ENCODE measurements at places on chromosomes 4 and X.

DNA sequence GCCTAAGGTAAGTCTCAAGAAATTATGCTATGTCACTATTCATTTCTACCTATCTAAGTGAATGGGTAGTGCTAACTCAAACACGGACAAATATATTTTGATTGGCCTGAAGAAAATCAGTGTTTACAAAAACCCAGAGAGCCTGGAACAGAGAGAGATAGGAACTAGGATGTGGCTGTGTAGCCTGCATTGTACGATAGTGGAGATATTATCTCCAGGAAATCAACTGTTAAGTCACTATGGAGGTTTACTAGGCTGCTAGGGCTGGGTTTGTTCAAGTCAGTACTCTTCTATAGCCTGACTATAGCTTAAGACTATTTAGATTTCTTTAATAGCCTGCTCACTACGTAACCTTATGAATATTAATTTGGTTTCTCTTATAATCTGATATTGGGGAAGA, 127.9 kb downstream of the TACR3 start:
- peak; percentile 69 for DNase-seq

- peak; percentile 86 for DNase-seq
Observed at GRCh38 chr4:142961866-142962265, 115.8 kb upstream of the INPP4B start.

- DNase-seq: no peak
Observed at GRCh38 chr4:94623126-94623911, 134.4 kb upstream of the BMPR1B start.

GRCh38 chrX:93875621-93876282, 201.7 kb downstream of the FAM133A start:
- peak; percentile 10 for DNase-seq

DNA sequence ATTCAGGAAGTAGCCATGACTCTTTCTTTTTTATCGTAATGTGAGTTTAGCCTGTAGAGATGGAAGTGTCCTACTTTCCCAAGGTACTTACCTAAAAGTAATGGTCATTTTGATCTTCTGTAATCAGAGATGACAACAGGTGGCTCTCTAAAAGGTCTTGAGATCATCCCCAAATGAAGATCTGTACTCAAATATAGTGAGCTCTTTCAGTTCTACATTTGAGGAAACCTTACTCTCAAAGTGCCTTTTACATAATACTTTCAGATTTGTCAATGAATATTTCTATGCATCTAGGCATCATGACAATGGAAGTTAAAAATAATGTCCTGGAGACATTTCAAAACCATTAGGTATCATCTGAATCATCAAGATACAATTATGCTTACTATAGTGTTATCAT, 17.2 kb upstream of the MND1 start:
- DNase-seq: no peak

DNA sequence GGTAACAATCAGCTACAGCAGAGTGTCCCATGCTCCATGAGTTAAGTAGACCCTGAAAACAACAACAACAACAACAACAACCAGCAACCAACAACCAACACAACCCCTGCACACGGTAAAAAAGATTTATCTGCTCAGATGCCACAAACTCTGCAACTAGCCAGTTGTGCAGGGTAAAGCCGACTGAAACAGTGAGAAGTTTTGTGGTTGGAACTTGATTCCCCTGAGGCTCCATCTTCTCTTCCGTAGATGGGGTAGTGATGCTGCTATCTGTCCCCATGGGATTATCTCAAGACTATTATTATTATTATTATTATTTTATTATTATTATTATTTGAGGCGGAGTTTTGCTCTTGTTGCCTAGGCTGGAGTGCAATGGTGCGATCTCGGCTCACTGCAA, 50.6 kb upstream of the RAPGEF2 start:
- no peak for DNase-seq

GRCh38 chr4:8365951-8366350, 74.6 kb downstream of the ACOX3 start:
- no peak for DNase-seq

DNA sequence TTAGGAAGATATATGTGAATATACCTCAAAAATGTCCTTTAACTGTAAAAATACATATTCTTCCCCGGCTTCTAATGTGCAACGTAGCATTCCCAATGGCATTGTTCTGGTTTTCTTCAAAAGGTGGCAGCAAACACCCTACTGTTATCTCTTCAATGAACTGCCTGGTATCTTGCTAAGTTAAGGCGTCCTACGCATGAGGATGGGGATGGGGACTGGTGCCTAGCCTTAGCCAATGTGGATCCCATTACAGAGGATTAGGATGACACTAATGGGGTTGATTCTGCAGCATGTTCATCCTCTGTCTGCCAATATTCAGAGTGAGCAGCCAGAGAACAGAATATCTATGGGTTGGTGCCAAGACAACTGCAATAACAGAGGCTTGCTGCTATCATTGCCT, 334.9 kb upstream of the ADGRL3 start:
- DNase-seq: no peak

DNA sequence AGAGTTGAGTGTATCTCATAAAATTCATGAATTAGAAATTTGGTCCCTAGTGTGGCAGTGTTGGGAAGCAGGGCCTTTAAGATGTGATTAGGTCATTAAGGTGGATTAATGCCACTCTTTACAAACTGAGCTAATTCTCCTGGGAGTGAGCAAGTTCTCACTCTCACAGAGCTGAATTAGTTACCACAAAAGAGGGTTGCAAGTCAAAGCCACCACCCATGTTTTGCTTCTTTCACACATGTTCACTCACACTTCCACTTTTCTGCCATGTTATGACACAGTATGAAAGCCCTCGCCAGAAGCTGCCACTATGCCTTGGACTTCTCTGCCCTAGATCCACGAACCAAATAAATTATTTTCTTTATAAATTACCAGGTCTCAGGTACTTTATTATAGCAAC, 332.1 kb downstream of the ARAP2 start:
- peak; percentile 13 for DNase-seq

DNA sequence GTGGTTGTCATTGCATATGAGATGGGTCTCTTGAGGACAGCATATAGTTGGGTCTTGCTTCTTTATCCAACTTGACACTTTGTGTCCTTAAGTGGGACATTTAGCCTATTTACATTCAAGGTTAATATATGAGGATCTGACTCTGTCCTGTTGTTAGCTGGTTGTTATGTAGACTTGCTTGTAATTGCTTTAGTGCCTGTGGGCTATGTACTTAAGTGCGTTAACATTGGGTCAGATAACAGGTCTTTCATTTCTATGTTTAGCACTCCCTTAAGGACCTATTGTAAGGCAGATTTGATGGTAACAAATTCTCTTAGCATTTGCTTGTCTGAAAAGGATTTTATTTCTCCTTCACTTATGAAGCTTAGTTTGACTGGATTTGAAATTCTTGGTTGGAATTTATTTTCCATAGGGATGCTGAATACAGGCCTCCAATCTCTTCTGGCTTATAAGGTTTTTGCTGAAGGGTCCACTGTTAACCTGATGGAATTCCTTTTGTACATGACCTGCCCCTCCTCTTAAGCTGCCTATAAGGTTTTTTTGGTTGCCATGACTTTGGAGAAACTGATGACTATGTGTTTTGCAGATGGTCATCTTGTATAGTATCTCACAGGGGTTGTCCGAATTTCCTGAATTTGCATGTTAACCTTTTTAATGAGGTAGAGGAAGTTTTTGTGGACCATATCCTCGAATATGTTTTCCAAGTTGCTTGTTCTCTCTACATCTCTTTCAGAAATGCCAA, 162.0 kb downstream of the NKX6-1 start:
- DNase-seq: no peak

DNA sequence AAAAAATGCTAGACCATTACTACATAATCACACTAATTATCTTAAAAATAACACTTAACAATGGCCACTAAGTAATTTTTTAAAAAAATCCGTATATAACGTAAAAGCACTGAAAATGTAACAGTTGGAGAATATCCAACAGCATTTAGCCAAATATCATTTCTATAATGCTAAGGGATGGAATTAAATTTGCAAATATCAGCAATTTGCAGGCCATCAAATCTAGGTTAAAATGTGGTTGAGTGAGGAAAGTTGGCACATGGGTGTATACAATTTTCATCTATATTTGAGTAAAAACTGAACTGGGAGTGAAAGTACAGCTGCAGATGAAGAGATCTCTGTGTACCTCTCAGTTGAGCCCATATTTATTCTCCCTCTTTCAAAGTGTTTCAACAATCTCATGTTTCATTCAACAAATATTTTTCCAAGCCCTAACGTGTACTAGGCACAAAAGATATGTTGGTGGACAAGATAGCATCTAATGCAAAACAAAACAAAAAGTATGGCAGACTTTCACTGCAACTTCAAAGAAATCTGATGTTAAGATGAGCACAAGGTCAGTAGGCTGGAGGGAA, 63.0 kb downstream of the MBNL3 start:
- no peak for DNase-seq

All from common myeloid progenitor, CD34-positive (primary cell).